ENCODE measurements at places on chromosomes 5 and 9. TPM values are rescaled to one million over a fixed set of nuclear protein-coding genes. Genes with fewer than 3 reads are reported as not detected.

DNA sequence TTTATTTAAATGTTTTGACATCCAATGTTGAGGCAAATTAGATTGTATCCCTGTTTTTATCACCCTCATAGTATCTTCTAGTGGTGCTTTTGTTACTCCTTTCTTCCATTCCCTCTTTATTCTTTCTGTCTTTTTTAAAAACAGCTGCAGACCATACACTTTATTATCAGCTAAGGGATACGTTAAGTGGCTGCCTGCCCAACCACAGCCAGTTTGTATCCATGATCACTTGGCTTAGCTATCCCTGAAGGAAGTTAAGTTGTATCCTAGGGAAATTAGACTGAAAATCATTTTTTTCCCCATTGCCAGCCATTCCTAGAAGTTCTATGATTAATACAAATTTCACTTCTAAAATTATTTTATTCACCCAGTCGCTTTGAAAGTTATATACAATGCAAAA lies 1032.7 kb downstream of the NR2F1-AS1 start:
- peak; percentile 55 for DNase-seq

DNA sequence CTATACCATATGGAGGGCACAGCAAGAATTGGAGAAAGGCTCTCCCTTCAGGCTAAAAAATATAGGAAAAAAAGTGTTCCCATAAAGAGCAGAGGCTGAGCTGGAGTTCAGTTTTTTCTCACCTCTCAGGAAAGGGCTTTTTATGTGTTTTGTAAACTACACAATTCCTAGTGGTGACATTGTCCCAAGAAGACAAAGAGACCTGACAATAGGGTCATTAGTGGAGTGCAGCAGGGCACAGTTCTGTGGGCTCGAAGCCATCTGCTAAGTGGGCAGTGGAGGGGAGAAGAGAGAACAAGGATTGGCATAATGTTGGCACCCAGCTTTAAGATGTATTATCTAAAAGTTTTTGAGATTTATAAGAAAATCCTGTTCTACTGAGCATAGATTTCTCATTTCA lies 162.5 kb downstream of the HCN1 start:
- DNase-seq, result no peak

FSD1L gene
- 17.6 TPM for total RNA-seq

DNA sequence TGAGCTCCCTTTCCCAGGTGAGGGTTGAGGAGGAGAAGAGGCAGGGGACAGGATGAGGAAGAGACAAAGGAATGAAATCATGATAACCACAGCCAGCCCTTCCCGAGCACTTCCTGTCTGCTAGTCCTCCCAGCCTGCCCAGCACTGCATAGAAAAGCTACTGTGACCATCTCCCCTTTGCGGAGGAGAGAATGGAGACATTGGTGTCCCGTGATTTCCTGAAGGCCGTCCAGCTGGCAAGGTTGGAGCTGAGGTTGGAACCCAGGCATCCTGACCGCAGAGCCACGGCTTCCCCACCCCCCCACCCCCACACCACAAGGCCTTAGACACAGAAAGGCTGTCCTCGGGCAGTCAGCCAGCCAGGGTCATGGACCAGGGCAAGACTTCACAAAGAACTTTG lies 131.1 kb upstream of the ICE1 start:
- DNase-seq, result peak; percentile 85

DNA sequence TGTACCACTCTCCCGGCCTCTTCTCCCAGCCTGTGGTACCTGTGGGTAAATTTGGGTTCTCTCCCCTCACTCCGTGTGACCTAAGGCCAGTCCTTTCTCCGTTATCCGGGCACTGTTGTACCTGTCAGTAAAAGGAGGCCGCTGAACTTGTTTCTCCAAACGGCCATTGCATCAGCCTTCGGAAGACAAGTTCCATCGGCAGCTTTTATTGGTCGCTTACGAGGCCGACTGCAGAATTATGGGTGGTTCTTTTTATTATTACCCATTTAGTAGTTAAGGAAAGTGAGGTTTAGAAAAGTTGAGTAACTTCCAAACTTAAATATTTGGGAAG lies 558 bp downstream of the GRPEL2 start:
- peak; percentile 35 for DNase-seq

- no peak for DNase-seq
Observed at GRCh38 chr9:100101608-100102007, 2.6 kb downstream of the INVS start.

DNA sequence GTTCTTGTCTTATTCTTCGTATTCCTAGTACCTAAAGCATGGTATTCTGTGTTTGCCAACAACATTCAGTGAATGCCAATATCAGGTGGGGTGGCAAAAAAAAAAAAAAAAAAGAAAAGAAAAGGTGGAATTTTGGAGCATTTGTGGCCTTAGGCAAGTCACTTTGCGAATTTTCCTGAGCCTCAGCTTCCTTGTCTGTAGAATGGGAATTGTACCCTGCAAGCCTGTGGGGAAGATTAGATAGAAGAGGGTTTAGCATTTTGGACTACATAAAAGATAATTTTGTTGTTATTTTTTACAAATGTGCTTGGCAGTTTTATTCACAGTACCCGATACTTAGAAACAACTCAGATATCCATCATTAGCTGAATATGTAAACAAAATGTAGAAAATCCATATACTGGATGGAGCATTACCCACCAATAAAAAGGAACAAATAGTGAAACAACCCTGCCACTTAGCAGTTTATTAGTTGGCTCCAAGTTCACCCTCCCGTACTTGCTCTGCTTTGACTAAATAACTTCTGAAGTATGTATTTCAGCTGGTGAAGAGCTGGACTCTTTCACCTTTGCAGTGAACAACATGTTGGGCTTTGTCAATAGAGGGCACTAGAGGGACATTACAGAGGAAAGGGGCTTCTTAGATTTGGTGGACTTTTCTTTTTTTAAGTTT lies 13.6 kb downstream of the UBE2D2 start:
- peak; percentile 52 for DNase-seq

FAM78A gene
- 7.0 TPM for total RNA-seq

DNA sequence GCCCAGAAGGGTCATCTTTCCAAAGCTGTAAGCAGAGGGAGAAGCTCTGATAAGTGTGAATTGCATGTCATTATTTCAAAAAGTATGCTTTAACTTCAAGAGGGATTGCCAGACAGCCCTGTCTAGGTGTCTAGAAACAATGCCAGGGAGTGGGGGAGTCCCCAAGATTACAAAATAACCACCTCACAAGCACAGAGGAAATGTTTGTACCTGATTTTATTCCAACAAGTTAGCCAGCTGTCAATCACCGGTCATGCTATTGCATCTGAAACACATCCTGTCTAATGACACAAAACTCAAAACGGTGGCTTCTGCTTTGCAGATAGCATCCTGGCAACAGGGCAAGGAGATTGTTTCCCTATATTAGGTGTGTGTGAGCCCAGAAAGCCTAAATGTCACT lies 154.2 kb upstream of the WWC1 start:
- no peak for DNase-seq

KIAA1958 gene
- total RNA-seq, result 1.8 TPM

DNA sequence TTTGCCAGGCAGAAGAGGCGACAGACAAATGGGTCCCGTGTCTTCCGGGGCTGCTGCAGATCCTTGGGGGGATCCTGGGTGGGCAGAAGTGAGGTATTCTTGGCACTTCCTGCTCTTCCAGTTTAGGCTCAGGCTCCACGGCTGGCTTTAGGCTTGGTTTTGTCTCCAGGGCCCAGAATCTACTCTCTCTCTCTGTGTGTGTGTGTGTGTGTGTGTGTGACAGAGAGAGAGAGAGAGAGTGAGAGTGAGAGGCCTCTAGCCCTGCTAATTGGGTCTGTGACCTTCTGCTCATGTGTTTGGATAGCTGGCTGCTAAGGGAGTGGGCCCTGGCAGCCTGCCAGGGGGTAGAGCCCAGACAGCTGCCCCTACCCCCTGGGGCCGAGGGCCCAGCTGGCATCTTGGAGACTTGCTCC lies 39.3 kb downstream of the CRB2 start:
- DNase-seq, result peak; percentile 61

DNA sequence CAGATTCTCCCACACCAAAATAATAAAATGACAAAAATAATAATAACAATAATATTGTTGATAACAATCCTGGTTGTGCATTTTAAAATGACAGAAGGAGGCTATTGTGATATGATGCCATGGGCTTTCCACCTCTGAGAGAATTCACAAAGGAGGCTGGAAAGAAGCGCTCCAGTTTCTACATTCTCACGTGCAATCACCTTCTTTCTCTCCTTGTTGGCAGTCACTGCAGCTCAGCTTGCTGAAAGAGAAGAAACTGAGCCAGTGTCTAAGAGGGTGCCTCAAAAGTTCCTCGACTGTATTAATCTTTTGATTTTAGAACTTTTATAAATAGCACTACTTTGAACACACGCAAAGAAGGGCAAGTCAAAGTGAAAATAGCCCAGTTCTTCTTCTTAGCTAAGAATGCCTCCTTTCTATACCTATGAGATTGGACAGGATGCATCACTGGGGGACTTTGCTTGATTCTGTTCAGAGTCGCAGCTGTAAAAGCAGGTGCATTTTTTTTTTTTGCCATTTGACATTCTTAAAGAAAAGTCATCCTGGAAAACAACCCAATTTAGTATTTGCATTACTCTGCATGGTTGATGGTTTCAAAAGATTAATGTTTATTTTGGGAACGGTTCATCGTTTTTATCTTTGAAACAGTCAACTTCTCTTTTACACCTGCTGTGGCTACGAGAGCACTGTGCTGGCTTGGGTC lies 12.4 kb upstream of the SUB1 start:
- DNase-seq, result no peak

GRCh38 chr5:39005566-39006232 lies 68.5 kb downstream of the RICTOR start:
- no peak for DNase-seq

- no peak for DNase-seq
Observed at GRCh38 chr9:114284316-114285060, 38.4 kb upstream of the ORM1 start.

- peak; percentile 60 for DNase-seq
Observed at GRCh38 chr5:59673438-59674058, 220.0 kb downstream of the PDE4D start.

PCDHB6 gene
- 1.5 TPM for total RNA-seq

DNA sequence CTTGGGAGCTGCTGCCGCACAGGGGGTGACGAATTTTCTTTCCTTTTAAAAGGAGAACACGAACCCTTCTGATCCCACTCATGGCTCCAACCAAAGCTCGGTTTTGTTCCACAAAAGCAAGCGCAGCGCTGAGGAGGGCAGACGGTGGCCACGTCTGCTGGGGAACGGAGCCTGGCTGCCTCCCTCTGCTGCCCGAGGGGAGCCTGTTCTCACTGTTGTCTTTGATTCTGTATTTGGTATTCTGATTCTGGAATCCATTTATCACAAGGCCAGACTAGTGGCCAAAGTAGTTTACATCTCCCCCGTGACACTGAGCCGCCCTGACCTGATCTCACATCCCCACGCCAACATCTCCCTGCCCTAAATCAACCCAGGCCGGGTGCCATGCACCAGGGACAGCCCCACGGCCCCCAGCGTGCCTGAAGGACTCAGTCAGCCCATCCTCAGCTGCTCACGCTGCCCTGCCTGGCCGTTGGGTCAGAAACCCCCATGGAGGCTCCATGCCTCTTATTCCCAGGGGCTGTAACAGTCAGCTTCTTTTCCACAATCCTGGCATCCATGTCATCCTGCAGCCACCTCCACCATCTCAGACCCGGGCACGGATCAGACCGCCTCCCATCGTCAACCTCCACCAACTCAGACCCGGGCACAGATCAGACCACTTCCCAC lies 6.7 kb upstream of the NSMF start:
- no peak for DNase-seq

PCDHGA4 gene
- total RNA-seq, result 2.9 TPM

GRCh38 chr9:97857606-97858392 lies 4.8 kb downstream of the FOXE1 start:
- DNase-seq, result no peak

BAAT gene
- 0.37 TPM for total RNA-seq

Measured in myocyte (in vitro differentiated cells).